Effector CD8-positive, alpha-beta T cell (primary cell): ENCODE measurements at places on chromosomes 2 and 18.
A peak's percentile ranks its signal among the peaks of the same experiment; 100 is the strongest.

DNA sequence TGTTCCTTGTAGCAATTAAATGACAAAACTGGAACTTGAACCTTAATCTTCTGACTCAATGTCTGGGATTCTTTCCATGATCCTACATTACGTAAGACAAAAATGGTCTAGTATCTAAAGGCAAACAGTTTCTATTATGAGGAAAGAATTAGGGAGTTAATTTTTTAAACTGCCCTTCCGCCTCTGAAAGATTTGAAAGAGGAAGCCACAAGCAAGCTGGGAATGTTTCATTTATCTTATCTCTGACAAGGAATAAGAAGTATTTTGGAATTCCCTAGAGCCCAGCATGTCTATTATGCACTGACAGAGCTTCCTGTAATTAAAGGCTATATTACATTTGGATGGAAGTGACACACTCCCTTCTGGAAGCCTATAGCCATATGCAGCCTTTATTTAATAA is 558.8 kb upstream of the CDH2 start:
- no peak for DNase-seq

GRCh38 chr2:144510294-144510991 is 9.5 kb downstream of the ZEB2 start:
- no peak for DNase-seq

GRCh38 chr2:233399306-233400225 is 45.3 kb downstream of the DGKD start:
- DNase-seq, result peak; percentile 17

DNA sequence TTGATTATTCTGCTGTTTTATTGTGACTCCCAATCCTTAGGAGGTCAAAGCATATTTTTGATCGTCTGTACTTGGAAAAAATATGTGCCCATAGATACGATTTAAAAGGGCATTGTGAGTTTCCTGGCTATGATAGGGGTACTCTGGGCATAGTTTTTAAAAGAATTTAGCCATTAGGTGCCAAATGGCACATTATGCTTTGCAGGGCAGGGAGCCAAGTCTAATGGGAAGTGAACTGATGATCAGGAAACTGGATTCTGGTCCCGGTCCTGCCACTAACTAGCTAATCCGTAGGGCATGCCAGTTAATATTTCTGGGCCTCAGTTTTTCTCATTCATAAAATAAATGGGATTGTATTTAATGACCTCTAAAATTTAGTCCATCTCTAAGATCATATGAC is 189.3 kb downstream of the LTBP1 start:
- DNase-seq, result no peak

DNA sequence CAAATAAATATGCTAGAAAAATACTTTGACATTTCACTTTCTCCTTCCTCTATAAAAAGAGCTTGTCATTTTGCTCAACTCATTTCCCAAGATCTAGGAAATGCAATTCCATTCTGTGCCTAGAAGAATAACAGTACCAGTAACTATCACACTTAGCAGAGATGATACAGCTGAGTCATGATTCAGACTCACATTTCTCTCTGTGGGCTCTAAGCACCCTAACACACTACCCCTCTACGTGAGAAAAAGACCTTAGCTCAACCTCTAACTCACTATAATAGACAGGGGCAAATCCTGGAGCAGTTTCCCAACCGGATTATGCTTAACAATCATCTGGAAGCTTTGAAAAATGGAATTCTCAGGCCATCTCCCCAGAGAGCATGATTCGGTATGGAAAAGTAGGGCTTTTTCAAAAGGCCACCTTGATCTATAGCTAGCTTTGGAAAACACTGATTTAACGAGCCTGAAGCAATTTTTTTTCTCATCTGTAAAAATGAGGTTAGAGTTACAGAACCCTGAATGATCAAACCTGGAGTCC is 1312.3 kb upstream of the PIK3C3 start:
- DNase-seq, result no peak

DNA sequence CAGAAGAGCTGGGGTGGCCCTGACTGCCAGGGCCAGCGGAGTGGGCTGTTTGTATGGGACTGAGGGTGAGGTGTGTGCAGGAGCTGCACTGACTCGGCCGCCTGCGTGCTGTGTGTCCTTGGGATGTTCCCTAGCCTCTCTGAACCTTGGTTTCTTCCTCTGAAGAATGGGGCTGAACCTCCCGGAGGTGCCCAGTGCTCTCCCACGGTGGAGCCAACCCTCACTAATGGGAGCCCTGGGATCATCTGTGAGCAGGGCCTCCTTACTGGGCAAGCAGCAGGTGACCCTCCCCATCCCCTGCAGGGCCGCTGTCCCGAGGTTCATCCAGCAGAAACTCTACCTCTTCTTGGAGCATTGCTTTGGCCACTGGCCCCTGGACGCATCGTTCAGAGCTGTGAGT is 11.7 kb upstream of the CCDC74A start:
- no peak for DNase-seq

- DNase-seq, result no peak
Measured at GRCh38 chr2:188042412-188042811, 249.3 kb upstream of the GULP1 start.

GRCh38 chr2:127094509-127095366 is 12.2 kb downstream of the BIN1 start:
- DNase-seq, result no peak

GRCh38 chr18:50590593-50590992 is 30.7 kb downstream of the MAPK4 start:
- DNase-seq, result no peak

GRCh38 chr18:45974088-45974536 is 7.0 kb upstream of the EPG5 start:
- DNase-seq, result peak; percentile 28

DNA sequence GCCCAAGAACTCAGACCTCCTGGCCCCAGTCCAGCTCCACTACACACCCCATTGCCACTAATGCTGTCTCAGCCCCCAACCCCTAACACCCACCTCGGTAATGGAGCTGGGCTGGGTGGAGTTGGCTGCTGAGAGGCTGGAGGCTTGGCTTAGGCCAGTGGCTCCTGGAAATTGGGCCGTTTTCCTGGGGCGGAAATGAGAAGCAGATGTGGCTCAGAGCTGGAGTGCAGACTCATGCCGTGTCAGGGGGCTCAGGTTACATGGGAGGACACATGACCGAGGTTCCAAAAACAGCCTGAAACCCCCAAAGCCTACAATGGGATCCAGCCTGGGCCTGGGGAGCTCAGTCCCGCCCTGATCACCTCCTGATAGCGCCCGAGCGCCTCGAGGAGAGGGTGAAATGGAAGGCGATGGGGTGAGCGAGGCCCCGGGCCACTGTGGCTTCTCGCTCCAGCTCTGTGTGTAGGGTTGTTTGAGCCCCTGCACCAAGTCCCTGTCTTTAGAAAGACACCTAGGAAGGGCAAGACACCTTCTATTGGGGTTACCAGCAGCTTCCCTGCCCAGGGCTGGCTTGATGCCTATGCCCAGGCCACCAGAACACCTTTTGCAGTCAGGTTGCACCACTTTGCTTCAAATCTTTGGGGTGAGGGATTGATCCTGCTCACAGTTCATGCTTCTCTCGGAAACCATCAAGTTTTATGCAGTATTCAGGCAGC is 175.7 kb upstream of the HAAO start:
- no peak for DNase-seq

- no peak for DNase-seq
Measured at GRCh38 chr18:10523544-10523943, 2.3 kb upstream of the NAPG start.

DNA sequence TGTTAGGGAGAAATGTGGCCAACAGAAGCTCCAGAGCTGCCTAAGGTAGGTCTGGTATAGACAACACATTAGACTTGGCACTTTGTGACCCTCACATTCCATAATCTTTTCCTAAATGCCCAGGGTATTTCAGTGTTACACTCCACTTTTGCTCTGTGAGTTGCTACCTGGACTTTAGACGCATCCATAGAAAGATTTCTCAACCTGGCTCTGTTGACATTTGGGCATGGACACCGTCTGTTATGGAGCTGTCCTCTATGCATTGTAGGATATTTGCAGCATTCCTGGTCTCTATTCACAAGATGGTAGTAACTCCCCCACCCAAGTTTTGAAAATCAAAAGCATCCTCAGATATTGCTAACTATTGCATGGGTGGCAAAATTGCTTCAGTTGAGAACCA is 136.5 kb upstream of the NETO1 start:
- DNase-seq, result no peak

- no peak for DNase-seq
Measured at GRCh38 chr2:6887751-6888192, 10.2 kb downstream of the RSAD2 start.

GRCh38 chr2:153213022-153213421 is 265.5 kb downstream of the RPRM start:
- DNase-seq, result no peak
